GM23248 (cell line): ENCODE measurements at places on chromosomes 12 and 14. TPM values are rescaled to one million over a fixed set of nuclear protein-coding genes. Genes with fewer than 3 reads are reported as not detected.
A peak's percentile ranks its signal among the peaks of the same experiment; 100 is the strongest.

GRCh38 chr12:3279415-3279780 is 202.2 kb downstream of the TSPAN9 start:
- DNase-seq: no peak

GRCh38 chr12:57836442-57837375 is 9.8 kb downstream of the CTDSP2 start:
- peak; percentile 82 for DNase-seq

DNA sequence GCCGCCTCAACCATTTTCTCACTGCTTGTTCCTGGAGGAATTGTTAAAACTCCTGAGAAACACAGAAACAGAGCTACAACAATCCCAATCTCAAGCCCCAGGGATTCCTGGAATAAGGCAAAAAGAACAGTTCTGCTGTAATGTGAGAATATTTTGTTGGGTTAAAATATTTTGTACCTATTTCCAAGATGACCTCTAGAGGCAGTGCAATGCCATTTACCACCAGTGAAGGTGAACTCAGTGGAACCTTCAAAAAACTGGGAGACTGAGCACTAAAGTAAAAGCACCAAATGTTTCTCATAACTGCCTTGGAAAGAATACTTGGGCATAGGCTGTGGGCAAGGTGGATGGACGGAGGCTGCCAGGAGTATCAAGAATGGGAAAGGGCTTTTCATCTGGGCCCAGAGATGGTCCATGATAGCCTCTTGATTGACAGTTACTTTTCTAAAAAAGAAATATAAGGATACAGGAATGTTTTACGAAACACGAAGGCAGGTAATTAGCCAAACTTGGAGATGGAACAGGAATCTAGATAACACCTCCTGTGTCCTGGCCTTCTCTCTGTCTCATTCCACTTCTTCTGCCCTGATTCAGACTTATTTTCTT is 334.0 kb upstream of the FLRT2 start:
- DNase-seq: peak; percentile 47

GRCh38 chr12:47839214-47839876 is 19.6 kb upstream of the HDAC7 start:
- peak; percentile 44 for DNase-seq

DNA sequence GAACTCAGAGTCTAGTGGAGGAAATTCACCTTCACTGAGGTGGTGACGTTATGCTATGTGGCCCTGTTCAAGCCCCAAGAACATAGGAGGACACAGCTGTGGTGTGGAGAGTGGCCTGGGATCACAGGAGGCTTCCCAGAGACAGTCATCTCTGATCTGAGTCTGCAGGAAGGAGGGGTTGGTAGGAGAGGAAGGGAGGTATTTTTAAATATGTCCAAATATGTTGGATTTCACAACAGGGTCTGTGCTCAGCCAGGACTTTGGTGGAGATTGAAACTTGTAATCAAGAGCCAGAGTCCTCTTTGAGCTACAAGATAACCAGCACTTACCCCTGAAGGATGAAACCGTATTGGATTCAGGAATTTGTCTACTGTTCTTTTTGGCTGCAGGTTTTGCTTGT is 26.4 kb upstream of the MED13L start:
- DNase-seq: peak; percentile 74

DNA sequence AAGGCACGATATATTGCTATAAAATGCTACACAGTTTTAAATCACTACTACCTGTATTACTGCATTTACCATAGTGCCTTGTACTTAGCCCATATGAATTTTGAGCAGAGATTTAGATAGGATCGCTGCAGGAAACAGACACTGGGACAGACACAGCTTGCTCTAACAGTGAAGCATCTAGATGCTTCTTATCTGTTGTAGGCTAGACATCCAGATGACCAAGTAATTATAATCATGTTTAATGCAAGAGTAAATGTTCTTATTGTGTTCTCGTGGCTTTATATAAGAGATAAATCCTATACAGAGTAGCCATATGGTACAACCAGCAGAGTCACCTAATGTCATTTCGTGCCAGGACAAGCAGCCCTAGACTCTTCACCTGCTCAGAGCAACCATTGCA is 92.8 kb downstream of the ASCL1 start:
- no peak for DNase-seq

DNA sequence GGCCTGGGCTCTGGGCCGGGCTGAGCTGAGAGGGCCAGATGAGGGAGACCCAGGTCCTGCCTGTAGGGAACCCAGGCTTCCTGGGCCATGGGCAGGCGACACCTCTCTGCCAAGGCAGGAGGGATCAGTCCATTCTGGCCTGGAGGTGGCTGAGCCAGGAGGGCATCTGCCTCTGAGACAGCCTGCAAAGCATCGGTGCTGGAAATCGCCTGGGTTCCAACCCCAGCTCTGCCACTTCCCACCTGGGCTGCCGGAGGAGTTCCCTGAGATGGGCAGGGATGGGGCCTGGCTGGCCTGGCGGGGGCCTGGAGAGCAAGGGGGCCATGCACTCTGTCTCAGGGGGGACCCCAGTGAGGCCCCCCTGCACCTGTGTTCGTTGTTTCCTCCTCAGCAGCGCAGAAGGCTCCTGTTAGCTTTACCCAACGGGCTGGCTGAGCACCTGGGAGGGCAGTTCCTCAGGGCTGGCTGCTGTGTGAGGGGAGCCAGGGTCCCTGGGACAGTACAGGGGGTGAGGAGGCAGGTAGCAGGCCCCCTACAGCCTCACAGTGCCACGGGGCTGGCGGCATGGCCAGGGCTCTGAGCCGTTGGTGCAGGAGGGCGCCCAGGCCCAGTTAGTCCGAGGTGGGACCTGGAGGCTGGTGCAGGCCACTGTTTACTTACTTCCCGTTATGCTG is 50.5 kb downstream of the KIF26A start:
- no peak for DNase-seq

- DNase-seq: no peak
Measured at GRCh38 chr12:61043838-61044237, 1216.4 kb upstream of the USP15 start.

DNA sequence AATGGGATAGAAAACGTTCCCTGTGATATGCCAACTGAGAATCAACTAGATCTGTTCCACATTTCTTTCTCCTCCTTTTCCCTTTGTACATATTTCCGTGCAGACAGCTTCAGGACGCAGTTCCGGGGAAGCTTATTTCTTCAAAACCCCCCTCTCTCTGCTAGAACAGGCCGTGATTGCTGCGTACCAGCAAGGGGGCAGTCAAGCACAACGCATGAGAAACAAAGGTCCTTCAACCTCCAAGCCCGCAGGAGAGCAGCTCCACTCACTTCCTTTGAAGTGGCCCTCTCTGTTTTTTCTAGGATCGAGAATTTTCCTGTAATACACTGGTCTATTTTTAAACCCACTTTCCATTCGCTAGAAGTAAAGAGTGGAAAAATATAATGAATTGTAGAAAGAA is 80.8 kb downstream of the ZNF664 start:
- peak; percentile 71 for DNase-seq

DNA sequence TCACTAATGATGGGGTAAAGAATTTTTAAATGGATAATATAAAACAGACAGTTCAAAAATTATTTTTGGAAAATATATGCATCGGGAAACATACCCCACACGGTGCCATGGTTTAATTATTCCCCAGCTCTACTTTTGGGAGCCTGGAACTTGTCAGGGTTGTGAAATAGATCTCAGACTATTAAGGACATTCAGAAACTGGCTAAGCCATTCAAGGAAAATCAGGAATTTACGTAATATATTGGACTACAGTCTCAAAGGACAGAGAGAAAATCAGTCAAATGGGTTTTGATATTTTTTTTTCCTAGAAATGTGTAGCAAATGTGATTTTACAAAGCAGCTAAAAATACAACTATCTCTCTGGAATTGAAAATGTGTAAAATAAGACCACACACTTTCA is 57.6 kb upstream of the MON2 start:
- DNase-seq: no peak

- DNase-seq: no peak
Measured at GRCh38 chr12:73159954-73160353, 887.8 kb downstream of the TRHDE start.

GRCh38 chr12:50637870-50638481 is 125.9 kb upstream of the ATF1 start:
- DNase-seq: peak; percentile 77

GRCh38 chr14:75515629-75515996 is 6.7 kb upstream of the BATF start:
- DNase-seq: no peak

DNA sequence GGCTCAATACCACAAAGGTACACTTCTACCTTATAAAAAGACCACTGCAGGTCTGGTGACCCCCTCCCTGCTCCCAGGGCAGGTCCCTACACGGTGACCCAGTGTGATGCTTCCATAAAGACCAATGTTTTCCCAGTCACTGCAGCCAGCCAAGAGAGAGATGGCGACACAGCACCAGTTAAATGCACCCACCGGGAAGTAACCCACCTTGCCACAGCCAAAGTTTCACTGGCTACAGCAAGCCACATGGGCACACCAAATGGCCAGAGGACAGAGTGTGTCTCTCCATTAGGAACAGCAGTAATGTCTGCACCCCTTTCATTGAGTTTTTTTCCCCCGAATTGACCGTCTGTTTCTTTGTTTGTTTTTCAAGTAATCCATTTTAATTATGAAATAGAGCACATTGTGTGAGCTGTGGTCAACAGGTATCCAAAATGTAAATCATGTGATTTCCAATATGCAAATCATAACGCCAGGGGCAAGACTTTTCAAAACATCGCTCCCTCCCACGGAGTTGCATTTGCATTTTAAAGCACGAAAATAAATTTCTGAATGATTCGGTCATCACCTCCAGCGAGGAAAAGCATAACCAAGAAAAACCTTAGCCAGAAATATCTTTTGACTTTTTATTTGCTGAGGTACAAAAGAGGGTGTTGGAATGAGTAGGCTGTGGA is 48.9 kb upstream of the EML1 start:
- DNase-seq: peak; percentile 48

DNA sequence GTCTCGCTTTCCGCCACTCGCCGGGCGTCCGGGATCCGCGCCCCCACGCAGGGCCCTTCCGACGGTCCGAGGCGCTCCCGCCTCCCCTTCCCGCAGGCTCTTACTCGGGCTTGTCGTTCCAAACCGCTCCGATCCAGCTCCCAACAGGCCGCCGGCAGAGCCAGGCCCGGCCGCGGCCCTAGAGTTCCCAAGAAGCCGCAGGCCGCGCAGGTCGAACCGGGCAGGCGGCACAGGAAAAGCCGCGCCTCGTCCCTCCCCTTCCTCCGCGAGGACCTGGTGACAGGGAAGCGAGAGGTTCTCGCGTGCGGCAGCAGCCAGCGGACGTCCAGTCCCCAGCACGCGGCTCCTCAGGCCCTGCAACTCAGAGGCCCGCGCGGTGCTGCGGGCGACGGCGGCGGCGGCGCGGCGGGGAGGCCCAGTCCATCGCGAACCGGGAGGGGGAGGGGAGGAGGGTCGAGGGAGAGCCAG is 272 bp downstream of the HECTD1 start:
- DNase-seq: no peak

DNA sequence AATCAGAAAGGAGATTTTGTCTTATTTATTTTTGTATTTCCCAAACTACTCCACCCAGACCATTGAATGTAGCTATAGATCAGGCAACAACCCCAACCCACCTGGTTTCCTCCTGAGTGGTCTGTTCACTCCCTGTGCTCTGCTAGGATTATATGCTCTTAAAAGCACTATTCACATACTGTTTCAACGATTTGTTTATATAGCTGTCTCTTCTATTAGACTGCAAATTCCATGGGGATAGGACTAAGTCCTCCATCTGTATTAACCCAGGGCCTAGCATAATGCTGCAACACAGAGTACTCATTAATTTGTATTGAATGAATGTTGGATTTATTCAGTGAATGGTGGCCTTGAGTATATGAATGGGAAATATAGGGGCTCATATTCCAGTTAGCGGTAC is 307.6 kb downstream of the RAD51B start:
- DNase-seq: no peak

- no peak for DNase-seq
Measured at GRCh38 chr14:94368956-94369355, 19.4 kb downstream of the SERPINA1 start.

DNA sequence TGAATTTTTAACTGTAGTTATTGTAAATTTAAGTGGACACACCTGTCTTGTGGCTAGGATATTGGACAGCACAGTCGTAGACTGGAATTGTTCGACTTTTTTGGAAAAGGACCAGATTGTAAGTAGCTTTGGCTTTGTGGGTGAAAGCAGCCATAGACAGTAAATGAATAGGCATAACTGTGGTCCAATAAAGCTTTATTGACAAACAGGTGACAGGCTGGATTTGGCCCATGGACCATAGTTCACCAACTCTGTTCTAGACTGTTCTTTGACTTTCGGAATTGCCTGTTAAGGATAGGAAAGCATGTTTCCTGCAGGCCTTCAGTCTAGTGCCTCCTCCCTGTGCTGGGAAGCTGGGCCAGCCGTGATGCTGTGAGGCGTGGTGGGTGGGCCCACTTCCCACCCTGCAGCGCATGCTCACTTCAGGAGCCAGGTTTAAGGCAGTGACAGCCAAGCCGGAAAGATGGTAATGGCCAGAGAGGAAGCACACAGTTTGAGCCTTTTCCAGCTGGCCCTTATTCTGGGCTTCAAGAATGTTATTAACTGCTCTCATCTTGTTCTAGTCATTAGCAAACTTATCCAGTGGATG is 51.8 kb downstream of the PPP2R5C start:
- peak; percentile 9 for DNase-seq

DNA sequence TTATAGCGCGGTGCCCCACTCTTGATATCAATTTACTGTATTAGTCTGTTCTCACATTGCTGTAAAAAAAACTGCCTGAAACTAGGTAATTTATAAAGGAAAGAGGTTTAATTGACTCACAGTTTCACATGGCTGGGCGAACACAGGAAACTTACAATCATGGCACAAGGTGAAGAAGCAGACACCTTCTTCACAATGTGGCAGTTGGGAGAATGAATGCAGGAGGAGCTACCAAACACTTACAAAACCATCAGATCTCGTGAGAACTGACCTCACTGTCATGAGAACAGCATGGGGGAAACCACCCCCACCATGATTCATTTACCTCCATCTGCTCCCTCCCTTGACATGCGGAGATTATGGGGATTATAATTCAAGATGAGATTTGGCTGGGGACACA is 42.3 kb downstream of the FBXO34 start:
- no peak for DNase-seq

- no peak for DNase-seq
Measured at GRCh38 chr12:53972722-53973235, at the start of gene HOXC11. Gene HOXC11, plus strand, starts transcription at chr12:53973126. Its CDS starts 116 bp downstream, at chr12:53973242.

DNA sequence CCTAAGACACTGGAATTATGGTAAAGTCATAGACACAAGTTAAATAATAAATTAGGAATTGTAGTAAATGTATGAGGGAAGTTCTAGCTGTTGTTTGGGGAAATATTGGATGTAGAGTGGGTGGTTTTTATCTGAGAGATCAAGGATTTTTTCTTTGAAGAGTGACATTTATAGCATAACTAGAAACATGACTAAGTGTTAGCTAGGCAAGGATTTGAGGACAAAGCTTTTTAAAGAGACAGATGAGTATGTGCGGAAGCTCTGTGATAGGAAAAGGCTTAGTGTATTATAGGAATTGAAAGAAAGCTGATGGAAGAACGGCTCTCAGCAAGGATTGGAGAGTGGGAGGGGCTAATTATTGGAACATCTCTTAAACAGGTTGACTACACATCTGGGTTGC is 24.5 kb downstream of the PDZRN4 start:
- no peak for DNase-seq

- no peak for DNase-seq
Measured at GRCh38 chr12:131312793-131313545, 359.3 kb downstream of the ADGRD1 start.

- DNase-seq: peak; percentile 27
Measured at GRCh38 chr12:116183741-116184141, 93.8 kb downstream of the MED13L start.

Gene NRIP2
- 0.24 and 0.46 TPM in 2 replicates for polyA plus RNA-seq

Gene LGMN
- polyA plus RNA-seq: 98.8 and 106 TPM in 2 replicates

Gene NABP2
- polyA plus RNA-seq: 40.1 and 40.4 TPM in 2 replicates

Gene PLEKHG7
- polyA plus RNA-seq: not detected in 2 replicates

Gene A2ML1
- polyA plus RNA-seq: not detected in 2 replicates

Gene SDR9C7
- not detected in 2 replicates for polyA plus RNA-seq

Gene DERA
- polyA plus RNA-seq: 70.5 and 71.3 TPM in 2 replicates

Gene SAMD15
- 0.95 and 1.3 TPM in 2 replicates for polyA plus RNA-seq
